ENCODE measurements at places on chromosomes 5 and 9.

DNA sequence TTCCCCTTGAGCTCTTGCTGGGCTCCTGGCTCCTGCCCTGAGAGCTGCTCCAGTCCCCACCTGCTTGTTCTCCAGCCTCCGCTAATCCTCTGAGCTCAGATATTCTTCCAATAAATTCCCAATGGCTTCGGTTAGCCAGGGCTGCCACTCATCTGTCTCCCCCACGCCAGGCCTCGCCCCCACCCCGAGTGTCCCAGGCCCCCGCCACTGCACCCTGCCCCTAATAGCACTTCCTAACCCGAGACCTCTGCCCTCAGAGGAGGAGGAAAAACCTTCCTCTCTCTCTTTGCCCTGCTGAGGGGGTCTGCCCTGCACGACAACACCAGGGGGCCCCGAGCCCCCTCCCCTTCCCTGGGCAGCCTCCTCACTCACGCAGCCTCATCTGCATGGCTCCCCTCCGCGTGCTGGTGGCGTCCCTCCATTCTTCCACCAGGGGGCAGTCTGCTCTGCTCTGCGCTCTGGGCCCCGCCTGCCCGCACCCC lies 5.4 kb upstream of the LCN15 start:
- peak; percentile 63 for DNase-seq

DNA sequence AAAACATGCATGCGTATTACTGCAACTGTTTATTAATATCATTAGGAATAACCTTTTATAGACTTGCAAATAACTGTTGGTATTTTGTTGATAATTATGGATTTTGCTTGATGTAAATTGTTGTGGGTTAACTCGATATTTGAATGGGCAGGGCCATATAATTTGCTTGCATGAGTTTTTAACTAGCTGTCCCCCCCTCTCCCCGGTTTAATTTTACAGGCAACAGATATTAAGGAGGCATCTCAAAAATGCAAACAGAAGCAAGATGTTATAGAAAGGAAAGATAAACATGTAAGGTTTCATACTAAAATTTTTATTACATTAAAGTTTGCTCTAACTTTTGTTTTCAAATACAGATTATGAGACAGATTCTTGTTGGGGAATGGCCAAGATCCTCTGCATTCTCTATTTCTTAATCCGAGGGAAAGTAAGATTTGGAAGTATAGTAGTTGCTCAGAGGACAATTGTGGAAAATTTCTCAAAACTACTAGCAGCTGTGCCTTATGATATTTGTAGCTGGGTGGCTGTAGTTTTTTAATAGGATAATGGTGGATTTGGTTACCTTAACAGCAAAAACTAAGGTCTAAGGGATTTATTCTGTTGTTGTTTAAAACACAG lies 27.3 kb downstream of the SMC5 start:
- DNase-seq, result no peak

- DNase-seq, result no peak
Observed at GRCh38 chr9:101536351-101536750, 2.7 kb downstream of the RNF20 start.

- DNase-seq, result peak; percentile 27
Observed at GRCh38 chr5:33936004-33936380, 194 bp upstream of the RXFP3 start.

DNA sequence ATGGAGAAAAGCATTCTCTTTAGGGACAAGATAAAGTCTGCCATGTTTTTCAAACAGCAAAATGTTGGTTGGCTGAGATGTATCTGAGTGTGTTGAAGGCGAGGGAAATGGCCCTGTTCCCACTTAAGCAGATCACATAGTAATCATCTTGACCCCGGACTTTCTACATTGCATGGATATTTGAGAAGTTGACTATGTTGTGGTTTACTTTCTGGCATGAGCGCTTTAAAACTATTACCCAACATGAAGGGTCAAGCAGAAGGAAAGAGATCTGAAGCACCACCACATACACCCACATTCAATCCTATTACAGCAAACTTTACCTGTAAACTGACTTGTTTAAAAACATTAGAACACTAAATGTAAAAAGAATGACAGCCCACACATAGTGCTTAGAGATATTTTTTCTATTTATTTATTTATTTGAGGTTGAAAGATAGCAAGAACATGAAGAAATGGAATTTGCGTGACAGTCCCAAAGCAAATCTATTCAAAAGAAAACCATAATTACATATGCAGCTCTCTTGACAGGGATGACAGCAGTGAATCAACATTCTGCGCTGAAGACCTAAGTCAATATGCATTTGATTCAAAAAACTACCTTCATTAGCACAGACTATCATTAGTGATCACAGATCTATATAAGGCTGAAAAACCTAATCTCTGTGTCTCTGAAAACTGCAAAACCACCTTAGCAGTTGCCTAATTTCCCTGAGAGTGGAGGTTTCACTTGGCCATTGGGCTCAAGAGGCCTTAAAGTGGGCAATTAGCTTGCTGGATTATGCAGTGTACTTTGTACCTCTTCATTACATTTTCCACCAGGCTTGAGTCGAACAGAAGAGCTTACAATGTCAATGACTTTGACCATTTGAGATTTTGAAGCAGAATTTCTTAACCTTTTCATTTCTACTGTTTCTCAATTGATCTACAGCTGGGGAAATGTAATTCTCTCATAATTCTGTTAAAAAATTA lies 195.0 kb downstream of the PDE4D start:
- no peak for DNase-seq

- no peak for DNase-seq
Observed at GRCh38 chr9:91342575-91342974, 19.1 kb downstream of the AUH start.

DNA sequence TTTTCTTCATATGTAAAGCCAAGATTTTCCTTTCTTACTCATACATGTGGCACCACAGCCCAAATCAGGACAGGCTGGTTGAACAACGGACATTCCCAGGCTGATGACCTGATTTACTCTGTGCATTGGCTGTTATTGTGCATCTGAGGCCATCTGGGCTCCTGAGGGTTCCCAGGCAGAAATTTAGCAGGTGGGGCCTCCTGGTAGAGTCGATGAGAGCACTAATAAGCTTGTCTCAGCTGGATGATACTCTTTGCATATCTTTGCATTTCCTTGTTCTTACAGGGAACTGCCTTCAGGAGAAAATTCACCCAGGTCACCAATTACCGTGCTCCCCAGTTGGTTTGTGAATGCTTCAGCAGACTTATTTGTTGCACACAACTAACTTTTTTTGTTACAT lies 605.1 kb downstream of the ELAVL2 start:
- no peak for DNase-seq

Measured in stimulated activated CD4-positive, alpha-beta T cell treated with anti-CD3 and anti-CD28 coated beads, Interleukin-4, amount 100 ng/mL, for 1 hour (primary cell).